H1 (cell line): ENCODE measurements at places on chromosomes 7 and 10.

- no peak for DNase-seq
Measured at GRCh38 chr10:109939315-109939961, 16.1 kb upstream of the XPNPEP1 start.

- DNase-seq = no peak
Measured at GRCh38 chr7:130907439-130907838, 173.4 kb upstream of the KLF14 start.

GRCh38 chr10:111968647-111969046, 214.9 kb downstream of the GPAM start:
- no peak for DNase-seq

GRCh38 chr7:22874904-22875303, 52.3 kb upstream of the TOMM7 start:
- no peak for DNase-seq

DNA sequence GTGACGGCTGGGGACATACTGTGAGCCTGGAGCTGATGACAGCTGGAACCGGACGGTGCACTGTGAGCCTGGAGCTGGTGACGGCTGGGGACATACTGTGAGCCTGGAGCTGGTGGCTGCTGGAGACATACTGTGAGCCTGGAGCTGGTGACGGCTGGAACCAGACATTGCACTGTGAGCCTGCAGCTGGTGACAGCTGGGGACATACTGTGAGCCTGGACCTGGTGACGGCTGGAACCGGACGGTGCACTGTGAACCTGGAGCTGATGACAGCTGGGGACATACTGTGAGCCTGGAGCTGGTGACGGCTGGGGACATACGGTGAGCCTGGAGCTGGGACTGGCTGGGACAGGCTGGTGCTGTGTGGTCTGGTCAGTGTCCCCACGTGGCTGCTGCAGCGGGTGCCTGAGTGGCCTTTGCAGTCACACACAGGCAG, 47.9 kb downstream of the PTPRN2 start:
- DNase-seq = no peak

DNA sequence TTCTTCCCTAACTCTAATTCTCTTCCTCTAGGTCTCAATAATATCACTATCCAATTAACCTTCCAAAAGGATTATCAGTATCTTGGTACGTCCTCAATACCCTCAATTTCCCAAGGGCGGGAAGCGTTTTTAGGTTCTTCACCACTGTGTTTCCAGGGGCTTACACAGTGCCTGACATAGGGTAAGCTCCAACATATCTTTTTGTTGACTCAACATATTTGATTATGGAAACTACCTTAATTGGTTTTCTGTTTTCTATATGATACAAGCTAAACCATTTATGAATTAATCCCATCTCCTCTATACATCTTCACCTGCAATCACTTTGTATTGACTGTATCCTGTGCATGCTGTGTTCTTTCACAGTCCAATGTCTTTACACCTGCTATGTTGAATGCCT, 987.3 kb downstream of the GRID1 start:
- no peak for DNase-seq

- no peak for DNase-seq
Measured at GRCh38 chr7:128093614-128094570, 62.7 kb upstream of the LRRC4 start.

GRCh38 chr10:83248106-83248631, 891.1 kb upstream of the GHITM start:
- DNase-seq = no peak

GRCh38 chr10:89201345-89202032, 5.6 kb downstream of the CH25H start:
- no peak for DNase-seq

DNA sequence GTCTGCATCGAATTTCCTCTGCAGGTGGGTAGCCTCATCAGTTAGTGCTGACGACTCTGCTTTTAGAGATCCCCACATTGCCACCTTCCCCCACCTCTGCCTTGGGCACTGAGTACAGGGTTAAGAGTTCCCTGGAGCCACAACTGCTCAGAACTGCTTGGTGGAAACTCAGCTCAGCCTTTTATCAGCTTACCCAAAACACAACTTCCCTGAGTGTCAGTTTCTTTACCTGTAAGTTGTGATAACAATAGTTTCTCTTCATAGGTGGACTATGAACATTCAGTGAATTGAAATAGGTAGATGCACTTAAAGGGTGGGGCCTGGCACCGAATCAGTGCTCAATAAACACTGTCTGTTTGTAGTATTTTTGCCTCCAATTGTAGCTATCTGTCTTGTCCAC, 11.3 kb downstream of the ASB13 start:
- DNase-seq = no peak

GRCh38 chr10:7593063-7593462, 73.7 kb downstream of the ITIH5 start:
- DNase-seq = no peak

DNA sequence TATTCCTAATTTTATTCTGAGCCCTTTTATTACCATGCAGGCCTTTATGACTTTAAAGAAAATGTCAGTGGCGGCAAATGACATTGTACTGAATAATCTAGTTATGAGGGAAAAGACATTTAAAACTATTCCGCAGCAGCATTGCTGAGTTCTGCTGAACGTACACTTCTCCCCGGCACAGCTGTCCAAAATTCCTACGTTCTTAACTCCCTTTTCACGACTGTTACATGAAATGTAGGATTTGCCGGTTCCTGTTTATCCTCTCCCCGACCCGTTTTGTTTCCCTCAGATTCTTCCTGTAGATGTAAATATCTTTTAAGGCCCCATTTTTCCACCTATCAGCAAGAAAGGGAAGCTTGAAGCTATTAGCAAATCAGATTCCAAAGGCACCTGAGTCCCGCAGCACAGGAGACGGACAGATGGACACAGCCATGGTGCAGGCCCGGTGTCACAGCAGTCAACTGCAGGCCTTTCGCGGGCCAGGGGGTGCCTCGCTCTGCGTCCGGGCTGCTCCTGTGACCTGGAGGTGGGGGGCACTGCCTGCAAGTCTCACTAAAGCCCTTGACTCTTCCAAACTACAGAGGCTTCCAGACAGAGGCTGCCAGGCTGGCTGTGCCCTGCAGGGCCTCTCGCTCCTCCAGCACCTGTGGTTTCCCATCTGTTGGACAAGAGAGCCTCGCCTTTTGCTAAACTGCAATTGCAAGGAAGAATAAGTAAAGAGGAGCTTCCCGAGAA, 485.0 kb upstream of the MGMT start:
- DNase-seq = no peak
